ENCODE measurements at places on chromosomes 3 and 15.

GRCh38 chr3:192077795-192078497 lies 617.0 kb downstream of the PYDC2 start:
- DNase-seq, result no peak

- DNase-seq, result no peak
Observed at GRCh38 chr3:40908612-40909011, 290.7 kb upstream of the CTNNB1 start.

GRCh38 chr3:183193762-183194689 lies 31.5 kb upstream of the LAMP3 start:
- DNase-seq, result no peak

- DNase-seq, result no peak
Observed at GRCh38 chr15:76185716-76186115, 125.6 kb downstream of the ETFA start.

DNA sequence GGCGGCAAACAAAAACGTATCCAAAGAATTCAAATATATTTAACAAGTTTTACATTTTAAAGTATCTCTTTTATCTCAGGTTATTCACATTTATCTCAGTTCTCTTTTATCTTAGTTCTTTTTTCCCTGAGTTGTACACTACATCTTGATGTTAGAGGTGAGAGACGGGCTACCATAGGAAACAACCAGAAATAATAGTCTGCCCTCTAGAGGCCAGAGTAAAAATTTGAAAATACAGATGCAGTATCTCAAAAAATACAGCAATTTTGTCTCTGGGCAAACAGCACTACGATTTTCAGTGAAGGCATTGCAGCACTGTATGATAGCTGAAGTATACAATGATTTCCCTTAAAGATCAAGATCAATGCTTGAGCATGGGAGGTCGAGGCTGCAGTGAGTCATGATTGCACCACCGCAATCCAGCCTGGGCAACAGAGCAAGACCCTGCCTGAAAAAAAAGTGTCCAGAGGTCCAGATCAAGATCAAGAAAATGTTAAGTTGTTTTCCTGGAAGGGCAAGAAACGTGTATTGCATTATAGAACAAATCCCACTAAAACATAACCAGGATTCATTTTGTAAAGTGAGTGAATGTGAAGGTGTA lies 82.6 kb upstream of the ATP11B start:
- DNase-seq, result no peak

DNA sequence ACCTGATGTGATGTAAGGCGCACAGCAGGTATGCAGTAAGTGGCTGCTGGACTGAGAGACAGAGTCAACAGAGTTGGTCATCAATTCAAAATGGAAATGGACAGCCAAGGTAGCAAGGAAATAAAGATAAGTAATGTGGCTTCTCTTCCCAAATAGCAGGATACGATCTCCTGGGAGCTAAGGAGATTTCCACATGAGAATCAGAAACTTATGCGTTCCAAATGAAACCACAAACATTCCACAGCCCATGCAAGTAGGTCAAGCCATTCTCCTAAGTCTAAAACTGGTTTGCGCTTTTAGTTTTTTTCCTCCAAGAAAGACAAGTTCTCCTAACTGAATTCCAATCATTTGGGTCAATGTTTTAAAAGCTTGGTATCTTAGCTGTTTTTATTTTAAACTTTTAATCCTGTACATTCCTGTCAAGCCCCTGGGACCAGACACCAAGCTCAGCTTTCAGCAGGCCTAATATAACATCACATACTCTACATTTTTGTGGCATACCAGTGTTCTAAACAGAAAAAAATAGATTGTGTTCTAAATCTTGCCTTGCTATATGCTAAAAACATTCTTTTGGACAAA lies 73.7 kb upstream of the TSPAN3 start:
- DNase-seq, result no peak

DNA sequence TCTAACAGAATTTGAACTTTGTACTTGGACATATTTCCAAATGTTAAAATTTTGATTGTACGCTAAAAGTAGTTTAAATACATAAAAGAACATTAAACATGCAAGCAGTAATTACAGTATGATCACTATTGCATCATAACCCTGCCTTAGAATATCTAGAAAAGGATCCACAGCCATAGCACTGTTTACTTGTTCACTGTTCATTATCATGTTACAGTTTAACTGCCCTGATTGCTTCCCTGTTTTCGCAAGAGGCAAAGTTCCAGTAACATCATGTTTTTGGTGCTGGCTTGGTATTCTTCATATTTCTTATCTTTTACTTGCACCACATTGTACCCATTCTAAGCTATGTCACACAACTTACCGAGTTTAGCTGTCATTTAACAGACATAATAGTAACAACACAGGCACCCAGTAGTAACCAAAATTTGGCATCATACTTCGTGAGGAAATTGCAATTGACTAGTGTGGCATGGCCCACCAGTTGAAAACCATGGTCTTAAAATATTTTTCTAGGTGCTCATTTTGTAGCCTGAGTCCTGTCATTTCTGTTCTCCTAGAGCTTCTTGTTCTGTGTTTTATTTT lies 13.3 kb upstream of the TMEM87A start:
- no peak for DNase-seq

DNA sequence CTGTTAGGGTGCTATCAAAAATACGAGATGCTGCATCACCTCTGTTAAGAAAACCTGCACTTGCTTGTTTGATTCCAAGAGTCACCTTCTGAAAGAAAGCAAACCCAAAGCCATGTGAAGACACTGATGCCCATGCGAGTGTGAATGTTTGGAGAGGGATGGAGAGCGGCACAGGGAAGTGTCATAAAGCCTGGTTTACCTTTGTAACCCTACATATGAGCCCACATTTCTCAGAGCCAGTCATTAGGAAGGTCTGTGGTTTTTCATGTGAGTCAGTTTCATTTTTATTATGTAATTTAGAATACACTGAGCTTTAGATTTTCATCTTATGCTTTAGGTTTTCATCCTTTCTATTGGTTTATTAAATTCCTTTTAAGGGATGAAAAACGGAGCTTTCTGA lies 896.8 kb downstream of the ROBO1 start:
- DNase-seq, result no peak

- DNase-seq, result no peak
Observed at GRCh38 chr15:29070471-29071231, 184.9 kb downstream of the APBA2 start.

DNA sequence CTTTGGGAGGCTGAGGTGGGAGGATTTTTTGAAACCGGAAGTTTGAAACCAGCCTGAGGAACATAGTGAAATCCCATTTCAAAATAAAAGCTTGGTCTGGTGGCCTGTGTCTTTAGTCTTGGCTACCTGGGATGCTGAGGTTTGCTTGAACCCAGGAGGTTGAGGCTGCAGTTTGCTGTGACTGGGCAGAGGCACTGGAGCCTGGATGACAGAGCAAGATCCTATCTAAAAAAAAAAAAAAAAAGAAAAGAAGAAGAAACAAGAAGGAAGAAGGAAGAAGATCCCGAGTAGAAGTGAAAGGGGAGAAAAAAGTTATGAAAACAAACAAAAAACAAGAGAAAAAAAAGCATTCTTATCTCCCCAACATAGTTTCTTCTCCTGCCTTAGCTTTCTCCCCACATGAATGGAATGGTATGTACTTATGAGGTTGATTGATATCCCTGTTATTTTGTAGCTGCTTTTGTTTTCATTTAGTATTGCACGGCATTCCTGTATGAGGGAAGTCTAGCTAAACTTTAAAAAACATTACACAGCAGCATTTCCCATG lies 42.4 kb downstream of the TMEM40 start:
- DNase-seq, result no peak

GRCh38 chr15:51325167-51325566 lies 13.2 kb downstream of the CYP19A1 start:
- DNase-seq, result no peak

DNA sequence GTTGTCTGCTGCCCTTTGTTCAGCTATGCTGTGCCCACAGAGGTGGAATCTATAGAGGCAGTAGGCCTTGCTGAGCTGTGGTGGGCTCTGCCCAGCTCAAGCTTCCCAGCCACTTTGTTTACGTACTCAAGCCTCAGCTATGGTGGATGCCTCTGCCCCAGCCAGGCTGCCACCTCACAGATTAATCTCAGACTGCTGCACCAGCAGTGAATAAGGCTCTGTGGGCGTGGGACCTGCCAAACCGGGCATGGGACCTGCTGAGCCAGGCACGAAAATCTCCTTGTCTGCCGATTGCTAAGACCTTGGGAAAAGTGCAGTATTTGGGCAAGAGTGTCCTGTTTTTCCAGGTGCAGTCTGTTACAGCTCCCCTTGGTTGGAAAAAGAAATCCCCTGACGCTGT lies 26.8 kb downstream of the SLITRK3 start:
- DNase-seq, result no peak

GRCh38 chr15:72285927-72286516 lies 13.7 kb upstream of the PARP6 start:
- DNase-seq, result peak; percentile 9

- no peak for DNase-seq
Observed at GRCh38 chr3:9180764-9181117, 68.7 kb downstream of the SRGAP3 start.

GRCh38 chr3:37130984-37131859 lies 43.2 kb downstream of the LRRFIP2 start:
- DNase-seq, result no peak

- DNase-seq, result no peak
Observed at GRCh38 chr15:91553196-91553854, 300.2 kb upstream of the SLCO3A1 start.

DNA sequence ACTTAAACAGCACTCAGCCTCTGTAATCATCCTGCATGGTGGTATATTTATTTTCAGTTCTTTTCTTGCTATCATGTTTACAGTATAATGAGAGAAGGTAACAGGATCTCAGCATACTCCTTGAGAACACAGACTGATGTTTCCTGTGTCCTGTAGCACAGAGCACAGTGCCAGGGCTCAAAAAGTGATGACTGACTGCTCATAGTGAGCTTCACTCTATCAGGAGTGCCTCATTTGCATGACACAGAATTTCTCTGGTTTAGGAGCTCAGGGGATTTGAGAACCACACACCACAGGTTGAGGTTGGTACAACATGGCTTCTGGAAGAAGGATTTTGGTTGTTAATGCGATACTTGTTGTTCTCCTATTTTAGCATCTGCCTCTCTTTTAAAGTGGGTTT lies 68.5 kb upstream of the SLC2A2 start:
- no peak for DNase-seq
